ENCODE measurements at places on chromosomes 4 and X.

DNA sequence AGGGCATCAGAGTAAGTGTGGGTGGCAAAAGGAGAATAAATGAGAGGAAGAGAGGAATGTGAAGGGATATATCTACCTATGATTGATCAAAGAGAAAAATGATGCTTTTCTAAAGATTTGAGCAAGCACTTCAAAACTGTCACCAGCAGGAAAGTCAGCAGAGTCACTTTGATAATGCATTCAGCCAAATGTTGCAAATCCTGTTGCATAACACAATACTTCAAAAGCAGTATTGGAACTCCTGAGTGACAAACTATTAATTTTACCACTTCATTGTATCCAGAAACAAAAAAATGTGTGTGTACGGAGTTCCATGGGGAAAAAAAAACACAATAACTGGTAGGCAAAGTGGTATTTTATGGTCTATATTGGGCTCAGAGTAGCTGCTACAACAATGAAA is 160.3 kb downstream of the EMCN start:
- no peak for DNase-seq

DNA sequence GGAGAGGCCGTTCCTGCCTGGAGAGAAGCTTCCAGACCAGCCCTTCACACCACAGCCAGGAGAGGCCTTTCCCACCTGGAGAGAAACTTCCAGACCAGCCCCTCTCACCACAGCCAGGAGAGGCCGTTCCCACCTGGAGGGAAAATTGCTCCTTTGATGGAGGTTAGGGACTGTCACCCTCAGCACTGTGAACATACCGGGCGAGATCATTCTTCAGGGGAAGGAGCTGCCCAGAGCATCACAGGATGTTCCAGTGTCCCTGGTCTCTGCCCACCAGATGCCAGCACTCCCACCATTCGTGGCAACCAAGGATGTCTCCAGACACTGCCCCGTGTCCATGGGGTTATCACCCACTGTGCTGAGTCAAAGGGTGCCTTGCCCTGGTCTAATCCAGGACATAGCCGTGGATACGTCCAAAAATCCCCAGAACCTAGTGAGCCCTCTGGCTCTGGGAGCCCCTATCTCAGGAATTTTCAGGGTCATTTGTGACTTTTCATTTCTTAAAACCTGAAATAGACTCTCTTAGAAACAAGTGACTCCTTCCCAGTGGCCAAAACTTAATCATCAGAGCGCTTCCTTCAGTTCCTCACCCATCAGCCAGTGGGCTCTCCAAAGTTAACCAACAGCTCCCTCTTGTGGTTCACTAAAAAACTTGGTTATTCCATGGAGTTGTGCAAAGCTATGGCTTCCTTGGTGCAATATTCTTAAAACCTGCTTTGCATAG is 80.2 kb downstream of the CRMP1 start:
- DNase-seq = no peak

DNA sequence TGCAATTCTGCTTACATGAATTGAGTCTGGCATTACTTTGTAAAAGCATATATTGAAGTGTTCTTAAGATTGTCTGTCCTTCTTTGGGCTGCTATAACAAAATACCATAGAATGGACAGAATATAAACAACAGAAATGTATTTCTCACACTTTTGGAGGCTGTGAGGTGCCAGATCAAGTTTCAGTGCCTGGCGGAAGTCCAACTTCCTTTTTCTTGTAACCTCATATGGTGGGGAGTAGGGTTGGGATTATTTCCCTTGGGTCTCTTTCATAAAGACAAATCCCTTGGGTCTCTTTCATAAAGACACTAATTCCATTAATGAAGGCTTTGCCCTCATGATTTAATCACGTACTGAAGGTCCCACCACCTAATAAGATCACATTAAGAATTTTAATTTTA is 199.3 kb upstream of the GRID2 start:
- DNase-seq = no peak

GRCh38 chrX:37685381-37686359 is at the start of gene XK:
Gene XK (plus strand): TSS chrX:37685791. CDS start chrX:37685962, 171 bp downstream.
- DNase-seq = no peak

DNA sequence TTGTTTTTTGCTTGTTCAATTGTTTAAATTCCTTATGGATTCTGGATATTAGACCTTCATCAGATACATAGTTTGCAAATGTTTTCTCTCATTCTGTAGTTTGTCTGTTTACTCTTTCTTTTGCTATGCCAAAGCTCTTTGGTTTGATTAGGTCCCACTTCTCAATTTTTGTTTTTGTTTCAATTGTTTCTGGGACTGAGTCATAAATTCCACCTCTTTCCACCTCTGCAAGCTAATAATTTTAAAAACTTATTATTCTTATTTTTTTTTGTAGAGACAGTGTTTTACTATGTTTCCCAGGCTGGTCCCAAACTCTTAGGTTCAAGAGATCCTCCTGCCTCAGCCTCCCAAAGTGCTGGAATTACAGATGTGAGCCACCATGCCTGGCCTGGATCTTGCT is 226.8 kb upstream of the GPRIN3 start:
- no peak for DNase-seq

DNA sequence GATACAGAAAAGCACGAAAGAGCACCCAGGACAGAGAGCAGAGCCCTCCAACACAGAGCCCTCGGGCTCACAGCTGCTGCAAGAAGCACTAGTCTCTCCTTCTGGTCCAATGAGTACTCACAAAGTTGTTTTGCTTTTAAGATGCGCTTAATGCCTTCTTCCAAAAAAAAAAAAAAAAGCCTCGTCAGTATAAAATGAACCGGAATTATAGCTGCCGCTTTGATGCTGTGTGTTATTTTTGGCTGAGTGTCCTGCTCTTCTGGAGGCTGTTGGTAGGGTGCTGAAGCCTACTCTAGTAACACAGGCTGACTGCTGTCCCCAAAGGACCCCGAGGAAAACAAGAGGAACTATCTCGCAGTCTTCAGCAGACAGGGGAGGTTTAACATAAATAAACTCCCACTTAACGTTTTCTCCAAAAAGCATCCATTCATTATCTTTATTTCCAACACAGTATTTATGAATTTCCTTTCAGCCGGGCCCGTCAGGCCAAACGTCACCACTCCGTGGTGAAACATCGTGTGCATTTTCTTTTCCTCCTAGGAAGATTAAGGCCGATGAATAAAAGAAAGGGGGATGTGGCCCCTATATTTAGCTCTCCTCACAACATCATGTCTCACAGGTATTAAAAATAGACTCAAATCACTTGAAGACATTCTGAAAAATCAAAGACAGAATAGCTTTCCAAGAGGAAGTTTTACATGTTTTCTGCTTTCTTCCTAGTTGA is 213.7 kb upstream of the PPARGC1A start:
- no peak for DNase-seq

DNA sequence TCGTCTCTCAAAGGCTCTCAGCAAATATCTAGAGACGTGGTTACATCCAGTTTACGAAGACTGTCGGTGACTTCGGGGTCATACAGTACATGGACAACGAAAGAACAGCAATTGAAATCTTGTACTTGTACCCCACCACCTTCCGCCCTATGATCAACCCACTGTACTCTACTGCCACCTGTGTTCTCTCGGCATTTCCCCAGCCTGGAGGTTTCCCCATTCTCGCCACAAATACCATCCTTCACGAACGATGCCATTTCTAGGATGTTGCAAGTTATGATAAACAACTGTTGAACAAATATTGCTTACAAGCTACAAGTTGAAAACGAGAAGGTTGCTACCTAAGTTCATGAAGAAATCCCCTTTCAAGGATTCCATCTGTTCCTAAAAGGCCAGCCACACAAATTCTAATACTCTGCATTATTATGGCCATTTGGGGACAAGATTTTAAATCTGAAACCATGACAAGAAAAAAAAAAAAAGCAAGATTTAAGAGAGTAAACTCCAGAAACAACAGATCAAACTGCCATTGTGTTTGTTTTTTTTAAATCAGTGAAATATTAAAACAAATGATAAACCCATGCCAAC is 1.6 kb downstream of the APBB2 start:
- DNase-seq = no peak

- no peak for DNase-seq
Observed at GRCh38 chr4:83905952-83906351, 370.0 kb downstream of the GPAT3 start.

DNA sequence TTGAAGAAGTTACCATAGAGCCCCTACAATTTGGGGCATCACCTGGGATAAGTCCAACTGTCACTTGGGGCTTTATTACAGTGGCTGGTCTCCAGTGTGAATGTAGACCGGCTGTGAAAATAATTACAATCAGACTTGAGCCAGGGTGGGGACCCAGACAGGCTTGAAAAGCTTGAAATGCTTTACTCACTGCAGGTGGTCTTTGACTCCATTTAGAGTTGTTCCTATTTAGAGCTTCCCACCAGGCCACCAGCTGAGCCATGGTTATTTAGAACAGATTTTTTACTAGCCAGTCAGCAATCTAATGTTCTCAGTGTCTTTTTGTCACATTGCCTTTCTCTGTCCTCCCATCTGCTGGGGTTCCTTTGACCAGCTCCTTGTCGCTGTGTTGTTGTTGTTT is 5.7 kb downstream of the ARHGAP10 start:
- no peak for DNase-seq

All from activated naive CD8-positive, alpha-beta T cell treated with anti-CD3 and anti-CD28 coated beads, Interleukin-2, amount 50 U/mL, for 16 hours (primary cell).